ENCODE measurements at places on chromosomes 5 and 9.

DNA sequence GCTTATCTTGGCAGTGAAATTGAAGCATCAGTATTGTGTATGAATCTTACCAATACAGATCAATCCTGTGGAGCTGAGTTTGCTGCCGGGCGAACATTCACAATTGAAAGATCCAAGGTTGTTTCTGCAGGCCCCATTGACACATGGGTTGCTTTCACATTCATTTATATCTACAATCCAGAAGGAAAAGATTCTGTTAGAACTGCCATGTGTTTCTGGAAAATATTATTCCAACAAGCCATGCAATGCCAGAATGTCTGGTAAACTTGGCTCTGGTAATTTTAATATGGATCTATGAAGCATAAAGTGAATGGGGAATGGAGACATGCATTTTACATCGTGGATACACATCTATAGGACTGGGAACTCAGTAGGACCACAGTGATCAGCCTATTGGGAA is 180.8 kb downstream of the FBN2 start:
- no peak for DNase-seq

DNA sequence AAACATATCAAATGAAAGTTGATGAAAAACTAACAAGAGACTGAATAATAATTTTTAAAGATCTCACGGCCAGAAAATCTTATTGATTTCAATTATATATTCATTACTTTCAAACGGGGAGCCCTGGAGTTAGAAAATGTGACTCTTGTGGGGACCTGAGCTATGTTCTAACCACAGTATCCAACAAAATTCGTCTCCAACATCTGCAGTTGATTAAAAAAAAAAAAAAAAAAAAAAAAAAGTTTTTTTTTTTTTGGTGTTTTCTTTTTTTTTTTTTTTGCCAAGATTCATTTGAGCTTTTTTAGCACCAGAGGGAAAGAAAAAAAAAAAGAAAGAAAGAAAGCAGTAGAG is 144.3 kb upstream of the PIK3R1 start:
- DNase-seq, result no peak

DNA sequence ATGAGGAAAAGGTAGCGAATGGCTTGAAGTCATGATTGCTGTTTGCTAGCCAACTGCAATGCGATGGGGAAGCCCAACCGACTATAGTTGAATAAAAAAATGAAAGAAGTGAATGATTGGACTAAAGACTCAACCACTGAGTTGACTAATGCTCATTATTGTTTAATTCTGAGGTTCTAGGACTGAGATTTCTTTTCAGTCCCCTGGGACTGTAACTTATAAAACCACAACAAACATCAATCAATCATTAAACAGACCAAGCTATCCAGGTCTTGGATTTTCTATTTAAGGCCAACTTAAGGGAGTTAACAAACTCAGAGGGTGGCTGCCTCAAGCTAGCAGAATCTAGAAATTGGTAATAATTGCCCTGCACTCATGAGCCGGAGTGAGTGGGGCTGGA is 154.2 kb downstream of the DOCK2 start:
- DNase-seq, result no peak

DNA sequence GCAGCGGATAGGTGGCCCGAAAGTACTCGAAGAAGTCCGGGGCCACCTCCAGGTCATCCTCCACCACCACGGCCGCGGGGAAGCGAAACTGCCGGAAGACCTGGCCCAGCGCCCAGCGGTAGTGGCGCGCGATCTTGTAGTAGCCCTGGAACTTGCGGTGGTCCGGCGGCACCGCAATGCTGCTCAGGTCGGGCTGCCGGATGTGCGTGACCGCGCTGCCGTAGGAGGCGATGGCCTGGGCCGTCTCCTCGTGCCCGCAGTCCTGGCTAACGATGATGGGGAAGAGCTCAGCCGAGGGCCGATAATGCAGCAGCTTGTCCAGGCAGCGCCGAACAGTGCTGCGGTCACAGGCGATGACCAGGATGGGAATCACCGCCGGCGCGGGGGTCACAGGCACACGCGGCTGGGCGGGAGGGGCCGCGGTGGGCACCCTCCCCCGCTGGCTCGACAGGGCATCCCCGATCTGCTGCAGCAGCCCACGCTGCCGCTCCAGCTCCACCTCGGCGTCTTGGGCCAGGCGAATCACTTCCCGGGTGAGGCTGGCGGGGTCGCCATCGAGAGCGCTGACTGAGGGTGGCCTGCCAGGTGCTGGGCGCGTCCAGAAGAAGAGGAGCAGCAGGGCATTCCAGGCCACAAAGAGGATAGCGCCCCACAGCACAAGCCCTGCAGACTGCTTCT is 10.2 kb downstream of the MGAT1 start:
- DNase-seq, result no peak

GRCh38 chr9:76412638-76413037 is 18.4 kb upstream of the RFK start:
- DNase-seq, result no peak

- no peak for DNase-seq
Measured at GRCh38 chr5:31754358-31754704, 115.4 kb downstream of the PDZD2 start.

DNA sequence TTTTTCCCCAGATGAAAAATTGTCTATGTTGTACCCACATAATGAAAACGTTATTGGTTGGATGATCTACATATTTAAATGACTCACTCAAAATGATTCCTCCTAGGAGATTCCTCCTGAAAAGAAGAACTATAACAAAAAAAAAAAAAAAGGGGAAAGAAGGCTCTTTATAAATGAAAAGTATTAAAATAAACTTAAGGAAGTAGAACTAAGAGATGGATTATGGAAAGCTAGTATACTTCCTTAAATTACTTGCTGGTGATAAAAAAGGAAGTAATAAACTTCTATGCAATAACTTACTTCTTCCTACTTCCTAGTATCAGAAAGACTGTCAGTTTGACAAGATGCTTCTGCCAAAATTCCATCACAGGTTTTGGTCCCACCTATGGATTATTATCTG is 1087.7 kb downstream of the CDH12 start:
- DNase-seq, result no peak

DNA sequence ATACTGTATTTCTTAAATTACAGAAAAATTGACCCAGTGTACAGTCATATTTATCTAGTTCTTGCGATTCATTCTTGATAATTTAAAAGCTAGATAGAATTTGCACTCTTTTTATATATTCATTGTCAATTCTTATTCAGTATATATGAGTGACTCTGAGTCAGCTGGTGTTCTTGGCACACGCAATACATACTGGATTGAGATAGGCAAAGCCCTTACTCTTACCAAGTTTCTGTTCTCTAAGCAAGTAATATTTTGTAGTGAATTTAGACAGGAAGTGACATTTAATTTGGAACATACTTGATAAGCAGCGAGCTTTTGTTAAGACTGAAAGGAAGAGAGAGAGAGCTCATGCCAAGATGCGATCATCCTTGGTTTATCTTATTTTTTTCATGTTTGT is 57.7 kb downstream of the GPBP1 start:
- DNase-seq, result no peak

- DNase-seq, result peak; percentile 97
Measured at GRCh38 chr9:129835128-129835859, at the start of the genes C9orf78 and USP20. C9orf78 (minus strand) TSS chr9:129835275; CDS start chr9:129835221, 54 bp downstream. USP20 (plus strand) TSS chr9:129835458; CDS start chr9:129852556, 17,098 bp downstream.

GRCh38 chr9:98658951-98659351 is 49.8 kb downstream of the GABBR2 start:
- DNase-seq, result no peak

DNA sequence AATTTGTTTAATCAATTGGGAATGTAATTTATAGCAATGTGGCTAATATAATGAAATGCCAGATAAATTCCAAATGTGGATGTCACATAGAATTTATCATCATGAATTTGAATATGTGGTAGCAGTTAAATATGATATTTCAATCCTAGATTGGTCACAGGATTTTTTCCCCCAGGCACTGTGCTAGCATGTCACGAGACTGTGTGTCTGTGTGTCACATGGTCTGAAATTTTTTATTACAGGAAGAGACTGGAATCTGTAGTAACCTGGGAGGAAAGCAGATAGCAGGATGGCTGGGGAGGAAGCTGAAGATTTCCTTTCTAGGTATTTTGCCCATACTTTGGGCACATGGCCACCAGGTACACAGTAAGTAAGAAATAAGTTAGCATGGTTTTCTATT is 35.4 kb upstream of the MSH3 start:
- DNase-seq, result no peak

DNA sequence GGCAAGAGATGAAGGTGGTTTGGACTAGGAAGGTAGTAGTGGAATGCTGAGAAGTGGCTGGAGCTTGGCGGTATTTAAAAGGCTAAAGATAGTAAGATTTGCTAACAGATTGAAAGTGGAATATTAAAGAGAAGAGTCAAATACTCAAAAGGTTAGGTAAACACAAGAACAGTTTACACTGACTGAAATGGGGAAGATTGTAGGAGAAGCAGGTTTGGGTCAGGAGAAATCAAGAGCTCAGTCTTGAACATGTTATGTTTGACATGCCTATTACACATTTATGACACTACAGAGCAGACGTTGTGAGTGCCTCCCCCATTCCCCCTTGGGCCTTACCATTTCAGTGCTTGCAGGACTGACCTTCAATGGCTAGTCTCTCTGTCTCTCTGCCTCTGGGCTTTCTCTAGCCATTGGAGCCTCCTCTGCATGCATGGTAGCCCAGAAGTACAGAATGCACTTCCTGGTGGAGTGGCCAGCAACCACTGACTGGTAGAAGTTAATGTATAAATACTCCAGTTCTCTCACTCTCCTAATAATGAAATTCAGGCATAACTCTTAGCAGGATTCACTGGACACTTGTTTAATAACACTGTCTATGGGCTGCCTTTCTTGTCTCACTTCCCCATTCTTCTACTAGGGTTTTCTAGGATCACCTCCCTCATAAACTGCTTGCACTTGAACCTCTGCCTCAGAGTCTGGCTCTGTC is 56.8 kb downstream of the HMGCS1 start:
- no peak for DNase-seq

- no peak for DNase-seq
Measured at GRCh38 chr9:34587271-34587670, 2.3 kb downstream of the CNTFR start.

- DNase-seq, result no peak
Measured at GRCh38 chr5:35365758-35366157, 135.5 kb upstream of the PRLR start.
